ENCODE measurements at places on chromosomes 6 and 20.

DNA sequence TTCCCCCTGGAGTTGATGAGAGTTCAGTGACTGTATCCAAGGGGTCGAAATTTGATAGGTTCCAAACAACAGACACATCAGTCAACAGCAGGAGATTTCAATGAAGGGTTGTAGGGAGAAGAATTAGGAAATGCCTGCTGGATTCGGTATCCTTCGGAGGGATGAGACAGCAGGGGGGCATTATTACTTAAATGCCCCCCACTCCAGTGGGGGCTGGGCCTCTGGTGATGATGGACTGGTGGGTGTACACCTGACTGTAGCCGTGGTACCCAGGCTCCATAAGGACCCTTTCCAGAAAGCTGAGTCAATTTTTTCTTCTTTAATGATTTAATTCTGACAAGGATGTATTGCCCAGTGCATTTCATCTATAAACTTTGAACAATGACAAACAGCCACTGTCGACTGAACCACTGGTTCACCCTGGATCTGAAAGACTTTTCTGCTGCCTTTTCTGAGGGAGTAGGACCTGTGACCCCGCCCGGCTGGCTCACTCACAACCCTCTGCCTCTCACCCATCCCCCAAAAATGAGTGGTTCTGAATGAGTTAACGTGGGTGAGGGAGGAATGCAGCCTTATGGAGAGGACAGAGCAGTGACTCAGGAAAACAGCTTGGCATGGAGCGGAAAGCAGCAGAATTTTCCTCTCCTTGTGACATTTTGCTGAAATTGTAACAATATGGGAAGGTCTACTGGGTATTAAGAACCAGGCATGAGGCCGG is 41.0 kb downstream of the ZMYND8 start:
- DNase-seq, result no peak

DNA sequence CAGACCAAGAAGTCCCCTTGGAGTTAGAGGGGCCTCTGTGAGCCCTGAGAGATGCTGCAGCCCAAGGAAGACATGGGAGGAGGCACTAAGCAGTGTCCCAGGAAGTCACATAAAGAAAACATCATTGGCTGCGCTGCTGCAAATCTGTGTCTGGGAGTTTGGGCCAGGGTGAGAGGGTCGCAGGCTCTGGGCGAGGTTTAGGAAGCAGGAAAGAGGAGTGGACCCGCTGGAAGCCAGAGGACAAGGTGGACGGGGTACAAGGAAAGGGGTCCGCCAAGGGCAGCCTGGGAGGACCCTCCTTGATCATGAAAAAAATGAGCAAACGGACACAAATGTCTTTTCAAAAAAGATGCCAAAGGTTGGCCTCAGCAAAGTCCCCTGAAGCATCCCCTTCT is 15.5 kb upstream of the SERPINB1 start:
- DNase-seq, result no peak

DNA sequence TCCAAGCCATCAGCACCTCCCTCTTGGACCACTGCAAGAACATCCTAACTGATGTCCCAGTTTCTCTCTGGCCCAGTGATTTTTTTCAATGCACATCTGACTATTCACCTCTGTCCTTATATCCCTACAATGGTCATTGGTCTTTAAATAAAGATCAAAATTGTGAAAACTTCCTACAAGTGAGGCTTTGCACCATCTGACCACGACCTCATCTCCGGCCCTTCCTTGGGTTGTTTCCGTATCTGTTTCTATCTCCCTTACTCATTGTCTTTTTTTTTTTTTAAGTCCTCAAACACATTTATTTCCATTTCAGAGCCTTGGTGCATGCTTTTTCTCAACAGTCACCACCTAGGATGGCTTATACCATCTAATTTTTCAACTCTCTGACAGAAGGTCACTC is 88.1 kb downstream of the IPCEF1 start:
- DNase-seq, result no peak

DNA sequence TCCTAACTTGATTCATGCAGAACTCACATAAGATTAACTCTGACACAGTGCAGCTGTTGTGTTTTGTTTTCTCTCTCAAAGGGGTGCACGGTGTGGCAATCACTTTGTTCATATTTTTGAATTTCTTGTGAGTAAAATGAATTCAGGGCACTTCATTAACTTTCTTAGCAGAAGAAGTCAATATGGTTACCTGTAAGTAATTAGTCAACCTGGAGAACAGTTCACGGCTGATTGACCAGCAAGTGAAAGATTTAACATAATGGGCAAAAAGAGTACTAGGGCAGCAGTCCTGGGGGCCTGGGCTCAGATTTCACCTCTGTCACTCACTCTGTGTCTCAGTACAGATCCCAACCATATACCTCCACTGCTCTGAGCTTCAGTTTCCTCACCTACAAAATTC is 102.4 kb upstream of the SPTLC3 start:
- DNase-seq, result no peak
